ENCODE measurements at places on chromosomes 16 and 17.

- DNase-seq: no peak
Measured at GRCh38 chr17:80613732-80614071, 69.1 kb downstream of the RPTOR start.

DNA sequence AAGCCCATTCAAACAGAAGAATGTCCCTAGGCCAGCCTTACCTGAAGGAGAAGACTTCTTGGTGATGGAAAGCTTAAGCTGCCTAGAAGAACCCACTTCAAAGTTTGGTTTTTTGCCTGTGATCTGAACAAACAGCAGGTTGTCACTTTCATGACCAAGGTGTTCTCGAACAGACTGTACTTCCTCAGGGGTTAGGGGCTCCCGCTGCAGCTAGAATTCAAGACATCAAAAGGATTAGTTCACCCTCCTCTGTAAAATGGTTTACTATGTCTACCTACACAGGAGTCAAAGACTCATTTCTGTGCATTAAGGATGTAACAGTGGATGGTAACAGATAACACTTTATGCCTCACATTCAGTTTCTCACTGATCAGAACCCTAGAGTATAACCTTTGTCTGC is 13.2 kb downstream of the CIAPIN1 start:
- DNase-seq: no peak

DNA sequence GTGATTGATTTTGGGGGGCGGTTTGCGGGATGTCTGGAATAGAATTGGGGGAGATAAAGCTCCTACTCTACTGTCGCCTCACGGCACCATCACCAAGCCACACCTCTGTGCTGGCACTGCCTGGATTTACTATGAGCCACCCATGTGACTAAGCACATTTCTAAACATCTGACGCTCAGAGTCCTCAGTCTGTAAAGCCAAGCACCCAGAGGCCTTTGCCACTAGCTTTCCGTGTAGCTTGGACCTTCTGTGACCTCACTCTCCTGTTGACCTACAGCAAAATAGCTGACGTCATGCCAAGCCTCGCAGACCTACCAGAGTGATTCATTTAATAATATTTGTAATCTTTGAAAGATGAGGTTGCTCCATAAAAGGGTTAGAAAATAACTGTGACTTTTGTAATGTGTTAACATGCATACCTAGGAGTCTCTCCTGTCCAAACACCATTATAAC is 38.5 kb upstream of the MYOCD start:
- no peak for DNase-seq

DNA sequence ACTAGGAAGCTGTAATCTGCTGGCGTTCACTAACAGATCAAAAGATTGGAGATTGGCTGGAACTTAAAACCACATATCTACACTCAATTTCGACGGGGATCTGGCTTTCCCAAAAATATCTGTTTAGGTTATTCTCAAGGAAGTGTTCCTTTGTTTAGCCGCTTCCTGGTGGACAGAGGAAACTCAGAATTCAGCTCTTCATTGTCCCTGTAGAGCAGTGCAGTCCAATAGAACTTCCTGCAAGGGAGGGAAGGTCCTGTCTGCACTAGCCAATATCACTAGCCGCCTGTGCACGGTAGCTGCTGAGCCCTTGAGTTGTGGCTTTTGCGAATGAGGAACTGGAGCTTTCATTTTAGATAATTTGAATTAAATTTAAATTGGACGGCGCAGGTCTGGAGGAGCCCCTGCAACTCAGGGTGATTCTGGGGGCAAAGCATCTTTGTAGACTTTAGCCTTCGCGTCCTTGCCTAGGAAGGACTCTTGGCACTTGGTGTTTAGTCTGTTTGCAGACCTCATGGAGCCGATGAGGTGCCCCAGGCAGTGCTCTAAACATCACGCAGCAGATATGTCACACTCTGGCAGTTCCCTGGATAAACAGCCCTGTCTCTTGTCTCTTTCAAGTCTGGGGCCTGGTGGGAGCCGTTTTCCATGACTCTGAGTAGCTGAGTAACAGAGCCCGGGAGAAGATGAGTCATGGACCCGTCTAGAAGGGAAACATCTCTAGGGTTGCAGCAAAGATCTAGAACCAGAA is 122.2 kb downstream of the CCDC182 start:
- no peak for DNase-seq

- no peak for DNase-seq
Measured at GRCh38 chr17:17693253-17694168, 12.3 kb downstream of the RAI1 start.

GRCh38 chr17:51166987-51167931 is 1.0 kb downstream of the NME2 start:
- peak; percentile 84 for DNase-seq

- DNase-seq: no peak
Measured at GRCh38 chr17:46170639-46171429, 22.4 kb downstream of the KANSL1 start.
